T-cell (primary cell): ENCODE measurements at places on chromosomes 7 and 10.

- H3K27ac ChIP-seq: peak overlapping the region; percentile 82
- H3K36me3 ChIP-seq: no peaks in the 10 kb centered on the region
- no peaks in the 10 kb centered on the region for H3K27me3 ChIP-seq
- H3K4me1 ChIP-seq: peaks cover 11% of the 10 kb centered on the region
- no peak for DNase-seq
These were observed 90.8 kb downstream of the ZFAND4 start for GRCh38 chr10:45581582-45582385.

GRCh38 chr7:80393786-80394185, 118.1 kb downstream of the GNAT3 start:
- H3K4me3 ChIP-seq: no peak overlapping the region
- H3K4me1 ChIP-seq: no peaks in the 10 kb centered on the region
- no peaks in the 10 kb centered on the region for H3K27me3 ChIP-seq
- H3K36me3 ChIP-seq: no peaks in the 10 kb centered on the region
- no peak overlapping the region for H3K27ac ChIP-seq

GRCh38 chr7:44667190-44667589, 60.8 kb downstream of the OGDH start:
- H3K27me3 ChIP-seq: no peaks in the 10 kb centered on the region
- H3K4me1 ChIP-seq: no peaks in the 10 kb centered on the region
- H3K27ac ChIP-seq: no peak overlapping the region
- no peak for DNase-seq
- H3K36me3 ChIP-seq: peaks cover 52% of the 10 kb centered on the region
- H3K4me3 ChIP-seq: no peak overlapping the region

DNA sequence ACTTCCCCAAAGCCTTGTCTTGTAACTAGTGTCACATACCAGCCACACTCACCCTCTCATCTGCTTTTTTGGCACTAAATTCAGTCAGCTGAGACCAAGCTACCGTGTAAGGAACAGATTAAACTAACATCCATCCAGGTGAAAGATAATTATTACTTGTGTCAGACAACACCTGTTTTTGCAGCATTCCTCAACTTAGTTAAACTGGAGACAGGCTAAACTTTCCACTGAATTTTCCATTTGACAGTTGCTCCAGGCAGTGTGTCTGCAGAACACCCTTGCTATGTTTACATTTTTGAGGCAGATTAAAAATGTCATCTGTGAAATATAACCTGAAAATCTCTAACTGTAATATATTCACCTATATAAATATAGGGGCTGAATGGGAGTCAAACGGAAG, 73.6 kb downstream of the CYP26A1 start:
- no peak for DNase-seq
- peaks cover 7% of the 10 kb centered on the region for H3K27me3 ChIP-seq
- H3K36me3 ChIP-seq: no peaks in the 10 kb centered on the region
- H3K4me3 ChIP-seq: no peak overlapping the region
- no peak overlapping the region for H3K27ac ChIP-seq
